Aorta (tissue), 5 donors: ENCODE measurements at places on chromosomes 12 and 14. TPM values are rescaled to one million over a fixed set of nuclear protein-coding genes. Genes with fewer than 3 reads are reported as not detected.

DNA sequence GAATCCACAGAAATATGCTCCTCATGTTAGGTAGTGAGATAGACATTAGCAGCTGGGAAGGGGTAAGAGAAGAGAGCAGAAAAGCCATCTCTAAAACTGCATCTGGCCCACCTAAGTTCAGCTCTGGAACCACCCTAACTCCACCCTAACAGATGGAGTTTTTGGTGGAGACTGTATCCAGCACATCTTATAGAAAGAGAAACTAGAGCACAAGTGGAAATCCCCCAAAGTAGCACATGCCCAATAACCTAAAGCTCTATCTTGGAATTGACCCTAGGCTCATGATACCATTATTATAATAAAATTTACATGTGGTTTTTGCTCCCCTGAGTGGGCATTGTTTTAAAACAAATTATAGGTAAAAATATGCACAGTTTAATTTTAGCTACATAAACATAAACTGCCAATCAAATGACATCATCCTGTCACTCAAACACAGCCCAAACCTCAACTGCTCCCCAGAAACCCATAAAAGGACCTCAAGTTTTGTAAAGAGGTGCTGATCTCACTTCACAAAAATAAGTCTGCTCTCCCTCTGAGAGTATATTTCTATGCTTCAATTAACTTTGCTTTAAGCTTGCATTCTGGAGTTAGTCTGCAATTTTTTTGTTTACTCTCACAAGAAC, 206.4 kb downstream of the PIK3C2G start:
- H3K36me3 ChIP-seq: no peaks in the 10 kb centered on the region
- no peaks in the 10 kb centered on the region for H3K27me3 ChIP-seq
- DNase-seq: no peak
- H3K4me1 ChIP-seq: no peaks in the 10 kb centered on the region
- no peak overlapping the region for H3K27ac ChIP-seq
- H3K4me3 ChIP-seq: no peak overlapping the region

- DNase-seq: no peak
- no peaks in the 10 kb centered on the region for H3K27me3 ChIP-seq
- H3K4me1 ChIP-seq: no peaks in the 10 kb centered on the region
Measured at GRCh38 chr12:80756875-80757274, 40.2 kb downstream of the MYF5 start.

CLEC9A gene
- polyA plus RNA-seq: not detected

GRCh38 chr12:57887631-57888408, 41.3 kb upstream of the CTDSP2 start:
- H3K4me1 ChIP-seq: no peaks in the 10 kb centered on the region
- peak overlapping the region; percentile 74 for H3K27ac ChIP-seq
- no peaks in the 10 kb centered on the region for H3K36me3 ChIP-seq
- peak; percentile 88 for DNase-seq

DNA sequence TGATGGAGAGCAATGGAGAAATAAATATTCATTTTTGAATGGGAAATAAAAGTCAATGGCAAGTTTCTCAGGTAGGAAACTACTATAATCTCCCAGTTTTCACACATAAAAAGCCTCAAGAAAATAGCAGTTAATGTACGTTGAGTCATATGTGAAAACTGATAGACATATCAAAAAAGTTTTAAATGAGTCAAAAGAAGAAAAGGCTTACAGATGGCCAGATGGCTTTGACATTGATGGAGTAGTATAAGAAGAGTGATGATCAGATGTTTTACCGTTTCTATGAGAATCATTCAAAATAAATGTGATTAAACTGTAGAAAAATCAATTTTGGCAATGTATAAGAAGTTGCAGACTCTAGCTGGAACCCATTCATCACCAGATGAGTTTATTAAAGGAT, 97.8 kb downstream of the LLPH start:
- no peaks in the 10 kb centered on the region for H3K27me3 ChIP-seq
- no peaks in the 10 kb centered on the region for H3K36me3 ChIP-seq
- H3K4me3 ChIP-seq: no peak overlapping the region
- no peak overlapping the region for H3K27ac ChIP-seq

GRCh38 chr12:50981319-50982239, 29.2 kb downstream of the HIGD1C start:
- no peaks in the 10 kb centered on the region for H3K36me3 ChIP-seq
- DNase-seq: no peak
- no peak overlapping the region for H3K4me3 ChIP-seq

GRCh38 chr14:61561104-61561503, 134.2 kb upstream of the HIF1A start:
- H3K27ac ChIP-seq: peak overlapping the region; percentile 61
- DNase-seq: no peak
- peaks cover 2% of the 10 kb centered on the region for H3K4me1 ChIP-seq
- no peaks in the 10 kb centered on the region for H3K36me3 ChIP-seq

DNA sequence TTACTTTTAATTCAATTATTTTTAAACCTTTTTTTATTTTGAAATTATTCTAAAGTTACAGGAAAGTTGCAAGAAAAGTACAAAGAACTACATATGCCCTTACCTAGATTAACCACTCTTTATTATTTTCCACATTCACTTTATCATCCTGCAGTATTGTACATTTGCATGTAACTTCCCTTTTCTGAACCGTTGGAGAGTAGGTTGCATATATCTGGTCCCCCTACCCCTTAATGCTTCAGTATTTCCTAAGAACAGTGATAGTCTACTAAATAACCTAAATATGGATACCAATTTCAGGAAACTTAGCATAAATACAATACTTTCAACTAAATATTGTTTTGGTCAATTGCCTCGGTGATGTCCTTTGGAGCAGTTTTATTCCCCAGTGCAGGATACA, 15.0 kb downstream of the G2E3 start:
- H3K4me3 ChIP-seq: no peak overlapping the region
- no peak overlapping the region for H3K27ac ChIP-seq
- DNase-seq: no peak
- H3K27me3 ChIP-seq: no peaks in the 10 kb centered on the region
- H3K4me1 ChIP-seq: peaks cover 5% of the 10 kb centered on the region

IFNG gene
- not detected for polyA plus RNA-seq

DNA sequence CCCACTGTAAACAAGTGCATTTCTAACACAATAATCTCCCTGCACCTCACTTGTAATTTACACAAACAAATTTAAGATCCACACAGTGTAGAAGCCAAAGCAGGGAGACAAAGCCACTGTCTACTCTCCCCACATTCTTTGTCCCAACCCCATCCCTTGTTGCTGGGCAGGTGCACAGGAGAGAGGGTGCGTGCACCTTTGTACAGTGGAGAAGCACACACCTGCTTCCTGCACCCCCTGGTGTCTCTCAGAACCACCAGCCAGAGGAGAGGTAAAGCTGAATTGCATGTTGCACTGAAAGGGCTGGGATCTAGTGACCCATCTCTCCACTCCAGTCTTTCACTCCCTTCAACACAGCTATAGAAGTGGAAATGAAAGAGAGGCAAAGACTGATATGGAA, 51.4 kb upstream of the IFNG-AS1 start:
- no peak for DNase-seq
- H3K4me1 ChIP-seq: no peaks in the 10 kb centered on the region
- no peak overlapping the region for H3K27ac ChIP-seq
- no peak overlapping the region for H3K4me3 ChIP-seq
- H3K36me3 ChIP-seq: no peaks in the 10 kb centered on the region

DNA sequence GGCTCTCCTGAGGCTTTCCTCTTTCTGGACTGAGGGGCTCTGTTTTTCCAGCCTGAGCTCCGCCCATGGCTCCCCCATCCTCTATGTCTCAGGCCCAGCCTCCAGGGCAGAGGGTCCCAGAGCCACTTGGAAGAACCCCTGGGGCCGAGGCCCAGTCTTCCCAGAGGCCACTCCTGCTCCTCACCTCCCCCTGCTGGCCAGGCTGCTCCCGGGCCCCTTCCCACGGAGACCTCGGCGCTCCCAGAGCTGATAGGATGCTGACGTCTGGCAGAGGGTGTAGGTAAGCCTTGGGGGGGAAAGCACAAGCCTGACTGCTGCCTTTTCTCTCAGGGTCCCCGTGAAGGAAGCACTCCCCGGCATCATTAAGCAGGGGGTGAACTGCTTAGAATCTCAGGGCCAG, 51.4 kb downstream of the ERH start:
- no peak overlapping the region for H3K27ac ChIP-seq
- no peaks in the 10 kb centered on the region for H3K36me3 ChIP-seq
- DNase-seq: peak; percentile 82
- no peaks in the 10 kb centered on the region for H3K4me1 ChIP-seq
